ENCODE measurements at places on chromosomes 7 and 10.

GRCh38 chr7:121579639-121580038, 183.5 kb upstream of the FAM3C start:
- DNase-seq, result no peak

DNA sequence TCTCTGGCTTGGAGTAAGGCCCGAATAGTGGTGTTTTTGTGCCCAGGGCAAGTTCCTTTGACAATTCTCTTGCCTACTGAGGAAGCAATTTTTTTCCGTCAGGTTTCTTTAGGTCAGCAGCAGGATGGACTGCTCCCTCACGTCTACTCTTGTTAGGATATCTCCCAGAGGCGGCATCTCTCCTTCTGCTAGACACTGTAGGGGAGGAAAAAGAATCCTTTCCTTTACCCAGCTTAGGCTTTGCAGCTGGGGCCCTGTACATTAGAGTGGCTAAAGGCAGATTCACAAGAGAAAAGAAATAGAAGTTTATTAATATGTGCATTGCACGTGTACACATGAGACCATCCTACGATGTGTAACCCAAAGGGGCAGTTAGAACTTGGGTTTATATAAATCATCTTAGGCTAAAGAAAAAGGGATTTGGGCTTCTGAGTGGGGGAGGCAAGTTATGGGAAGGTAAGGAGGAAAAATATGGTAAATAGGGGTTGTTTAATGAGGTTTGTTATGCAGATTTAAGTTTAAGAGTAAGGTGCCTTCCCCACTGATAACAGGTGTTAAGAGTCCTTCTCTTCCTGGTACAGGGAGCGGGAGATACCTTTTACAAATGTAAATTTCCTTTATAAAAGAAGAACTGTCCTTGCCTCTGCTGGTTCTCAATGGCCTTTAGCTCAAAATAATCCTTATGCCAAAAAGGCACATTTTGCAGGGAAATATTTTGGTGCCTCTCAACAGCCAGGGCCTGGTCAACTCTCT, 156.4 kb downstream of the AOAH start:
- DNase-seq, result no peak

- DNase-seq, result no peak
Observed at GRCh38 chr10:99337311-99337811, 8.2 kb downstream of the CNNM1 start.

DNA sequence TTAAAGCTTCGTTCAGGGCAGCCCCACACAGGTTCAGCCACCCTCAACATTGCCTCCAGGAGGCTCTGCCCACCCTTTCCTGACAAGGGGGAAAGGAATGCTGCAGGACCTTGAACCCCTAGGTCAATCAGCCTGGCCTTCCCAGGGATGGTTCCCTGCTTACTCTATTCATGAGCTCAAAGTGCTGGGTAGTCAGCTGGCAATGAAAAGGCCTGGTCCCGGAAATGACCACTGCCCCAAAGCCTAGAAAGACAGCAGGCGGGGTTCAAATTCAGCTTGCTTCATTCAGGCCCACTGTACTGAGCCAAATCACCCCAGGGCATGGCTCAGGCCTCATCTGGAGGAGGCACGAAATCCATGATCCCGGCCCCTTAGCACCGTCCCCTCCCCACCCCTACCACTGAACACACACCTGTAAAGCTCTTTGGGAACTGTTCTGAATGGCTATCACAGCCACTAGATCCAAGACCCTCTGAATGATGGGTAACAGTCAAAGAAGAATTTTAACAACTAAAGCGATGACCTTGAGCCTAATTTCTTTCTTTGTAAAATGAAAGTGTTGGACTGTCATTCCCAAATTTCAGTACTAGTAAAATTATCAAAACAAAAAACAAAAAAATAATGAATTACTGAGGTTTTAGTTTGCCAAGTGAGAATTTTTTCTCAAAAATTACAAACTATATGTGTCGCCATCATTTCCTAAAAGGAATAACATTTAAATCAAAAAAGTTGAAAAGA, 1.0 kb downstream of the URGCP start:
- no peak for DNase-seq

DNA sequence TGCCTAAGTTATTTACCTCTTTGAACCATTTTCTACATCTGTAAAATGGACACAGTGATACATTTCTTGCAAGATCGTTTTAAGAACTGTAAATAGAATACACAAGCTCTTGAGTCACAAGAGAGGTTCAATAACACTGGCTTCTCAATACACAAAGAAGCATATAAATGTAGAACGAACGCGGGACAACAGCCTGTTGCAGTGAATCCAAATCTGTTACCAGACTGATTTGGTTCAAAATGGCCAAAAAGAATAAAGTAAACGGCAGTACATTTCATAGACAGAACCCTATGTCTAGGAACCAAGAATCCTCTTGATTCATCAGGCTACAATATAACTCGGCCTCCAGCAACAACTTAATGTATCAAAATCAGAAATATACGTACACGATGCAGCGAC, 701 bp downstream of the MTPAP start:
- DNase-seq, result no peak

DNA sequence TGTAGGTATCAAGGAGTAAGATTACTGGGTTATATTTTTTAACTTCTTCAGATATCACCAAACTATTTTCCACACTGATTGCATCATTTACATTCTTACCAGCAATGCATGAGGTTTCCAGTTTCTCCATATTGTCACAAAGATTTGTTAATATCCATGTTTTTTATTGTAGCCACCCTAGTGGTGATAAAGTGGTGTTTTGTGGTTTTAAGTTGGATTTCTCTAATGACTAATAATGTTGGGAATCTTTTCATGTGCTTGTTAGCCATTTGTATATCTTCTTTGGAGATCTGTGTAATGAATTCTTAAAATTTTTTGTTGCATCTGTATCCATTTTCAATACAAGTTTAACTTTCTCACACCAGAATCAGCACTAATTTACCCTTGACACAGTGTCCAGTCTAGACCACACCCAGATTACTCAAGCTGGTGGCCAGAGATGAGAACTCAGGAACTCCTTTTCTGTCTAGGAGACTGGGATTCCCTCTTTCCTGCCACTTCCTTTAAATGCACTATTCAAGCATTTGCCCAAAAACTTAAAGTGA, 67.0 kb upstream of the PLXDC2 start:
- DNase-seq, result no peak

DNA sequence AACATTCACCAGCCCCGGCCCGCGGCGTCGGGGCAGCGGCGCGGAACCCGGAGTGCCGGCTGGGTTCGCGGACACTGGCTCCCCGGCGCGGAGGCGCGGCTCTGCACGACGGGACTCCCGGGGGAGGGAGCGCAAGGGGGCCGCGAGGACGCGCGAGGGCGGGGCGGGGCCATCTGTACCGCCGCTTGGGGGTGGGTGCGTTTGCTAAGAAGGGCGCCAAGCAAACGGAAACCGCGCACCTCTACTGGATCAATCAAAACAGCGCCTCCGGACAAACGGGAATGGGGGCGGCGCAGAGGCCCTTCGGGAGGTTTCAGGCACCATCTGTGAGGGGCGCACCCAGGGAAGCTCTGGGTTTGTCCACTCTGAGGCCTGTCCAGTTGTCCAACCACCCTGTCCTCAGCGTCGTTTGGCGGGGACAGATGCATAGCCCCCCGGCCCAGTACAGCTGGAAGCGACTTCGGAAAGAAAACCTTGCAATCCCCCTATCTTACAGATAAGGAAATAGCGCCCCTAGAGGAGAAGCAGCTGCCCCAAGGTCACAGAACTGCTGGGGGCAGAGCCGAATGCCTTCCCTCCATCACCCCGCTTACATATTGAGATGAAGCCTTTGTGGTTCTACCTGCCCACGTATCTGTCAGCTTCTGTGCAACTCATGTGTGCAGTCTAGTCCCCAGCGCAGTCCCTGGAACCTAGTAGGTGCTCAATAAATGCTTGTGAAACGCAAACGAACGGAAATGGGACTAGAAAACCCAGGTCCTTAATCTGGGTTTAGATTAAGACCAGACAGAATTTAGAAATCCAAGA, 10.7 kb upstream of the SLIT1 start:
- peak; percentile 62 for DNase-seq

- no peak for DNase-seq
Observed at GRCh38 chr7:69114374-69114773, 483.9 kb upstream of the AUTS2 start.

- DNase-seq, result no peak
Observed at GRCh38 chr10:117725993-117726392, 183.4 kb downstream of the EMX2 start.

- no peak for DNase-seq
Observed at GRCh38 chr7:93008833-93009232, 108.9 kb downstream of the SAMD9 start.

- DNase-seq, result no peak
Observed at GRCh38 chr7:42315631-42316030, 78.6 kb upstream of the GLI3 start.

- DNase-seq, result no peak
Observed at GRCh38 chr7:16875861-16876260, 5.9 kb downstream of the AGR3 start.

GRCh38 chr10:126302476-126302756, 85.9 kb downstream of the ADAM12 start:
- DNase-seq, result no peak

GRCh38 chr10:90417029-90417428, 440.8 kb downstream of the HTR7 start:
- no peak for DNase-seq

GRCh38 chr10:125846894-125847293, 23.5 kb downstream of the BCCIP start:
- no peak for DNase-seq

GRCh38 chr7:29386196-29386765, 177.4 kb upstream of the PRR15 start:
- no peak for DNase-seq

- peak; percentile 54 for DNase-seq
Observed at GRCh38 chr7:38178695-38179344, 775 bp downstream of the STARD3NL start.

DNA sequence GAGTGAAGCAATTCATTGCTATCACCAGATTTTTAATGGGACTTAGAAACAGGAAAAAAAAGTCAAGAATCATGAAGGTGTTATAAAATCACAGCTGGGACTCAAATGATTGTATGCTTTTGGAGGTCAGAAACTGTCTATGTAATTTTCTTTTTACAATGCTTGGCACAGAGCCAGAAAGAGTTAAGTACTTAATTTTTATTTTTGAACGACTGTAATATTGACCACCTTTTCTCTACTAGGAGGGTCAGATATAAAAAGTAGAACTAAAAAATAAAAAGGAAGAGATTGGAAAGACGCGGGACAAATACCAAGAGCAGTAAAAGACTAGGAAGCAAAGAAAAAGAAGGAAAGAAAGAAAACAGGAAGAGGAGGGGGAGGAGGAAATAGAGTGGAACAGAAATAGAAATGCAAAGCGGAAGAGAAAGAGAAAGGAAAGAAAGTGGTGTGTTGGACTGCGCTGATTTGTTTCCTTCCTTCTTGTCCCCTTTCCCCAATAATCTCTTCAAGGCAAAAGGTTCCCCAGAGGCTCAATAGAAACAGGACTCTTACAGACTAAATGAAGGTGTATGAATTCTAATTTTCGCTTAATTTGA, 23.2 kb upstream of the C1GALT1 start:
- no peak for DNase-seq

DNA sequence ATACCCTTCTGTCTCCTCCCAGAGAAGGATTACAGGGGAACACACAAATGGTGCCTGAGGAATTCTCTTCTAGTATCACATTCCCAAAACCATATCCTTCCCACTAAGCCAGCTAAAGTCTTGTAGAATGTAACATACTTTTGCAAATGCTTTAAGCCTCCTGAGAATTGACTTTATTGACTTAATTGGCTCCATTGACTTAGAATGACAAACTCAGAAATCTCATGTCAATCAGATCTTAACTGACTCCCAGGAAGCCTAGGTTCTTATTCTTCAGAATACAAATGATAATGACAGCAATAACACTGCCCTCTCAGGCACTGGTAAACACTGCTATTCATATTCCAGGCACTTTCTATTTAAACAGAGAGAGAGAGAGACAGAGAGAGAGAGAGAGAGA, 356.9 kb upstream of the PRKCQ start:
- no peak for DNase-seq

DNA sequence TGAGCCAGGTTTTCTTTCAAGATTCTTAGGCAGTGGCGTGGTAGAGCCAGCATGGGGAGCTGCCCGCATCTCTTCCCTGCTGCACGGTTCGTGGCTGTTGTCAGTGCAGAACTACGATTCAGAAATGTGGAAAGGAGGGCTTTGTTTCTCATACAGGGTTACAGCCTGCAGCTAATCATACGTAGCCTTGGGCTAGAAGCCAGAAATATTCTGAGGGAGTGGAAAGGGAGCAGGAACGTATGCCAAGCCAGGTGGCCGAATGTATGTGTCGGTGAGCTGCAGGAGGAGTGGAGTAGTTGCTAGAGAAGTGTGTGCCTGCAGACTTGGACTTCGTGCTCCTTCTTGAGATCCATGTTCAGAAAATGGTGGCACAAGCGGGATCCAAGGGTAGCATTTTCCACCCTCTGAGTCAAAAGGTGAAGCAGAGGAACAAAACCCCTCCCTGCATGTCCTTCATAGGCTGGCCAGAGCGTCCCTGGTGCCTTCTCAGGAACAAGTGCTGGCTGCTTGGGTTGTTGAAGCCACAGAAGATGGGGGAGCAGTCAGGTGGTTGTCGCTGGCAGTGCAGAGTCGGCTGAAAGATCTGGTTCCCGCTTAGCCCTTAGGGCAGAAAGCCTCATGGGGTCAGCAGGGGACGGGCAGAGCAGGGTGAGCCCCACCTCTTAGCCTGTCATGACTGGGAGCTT, 40.9 kb downstream of the LANCL2 start:
- no peak for DNase-seq

GRCh38 chr7:73573276-73573675, 5.1 kb downstream of the TBL2 start:
- no peak for DNase-seq

- peak; percentile 77 for DNase-seq
Observed at GRCh38 chr7:99379043-99379577, 4.6 kb downstream of the ARPC1B start.

DNA sequence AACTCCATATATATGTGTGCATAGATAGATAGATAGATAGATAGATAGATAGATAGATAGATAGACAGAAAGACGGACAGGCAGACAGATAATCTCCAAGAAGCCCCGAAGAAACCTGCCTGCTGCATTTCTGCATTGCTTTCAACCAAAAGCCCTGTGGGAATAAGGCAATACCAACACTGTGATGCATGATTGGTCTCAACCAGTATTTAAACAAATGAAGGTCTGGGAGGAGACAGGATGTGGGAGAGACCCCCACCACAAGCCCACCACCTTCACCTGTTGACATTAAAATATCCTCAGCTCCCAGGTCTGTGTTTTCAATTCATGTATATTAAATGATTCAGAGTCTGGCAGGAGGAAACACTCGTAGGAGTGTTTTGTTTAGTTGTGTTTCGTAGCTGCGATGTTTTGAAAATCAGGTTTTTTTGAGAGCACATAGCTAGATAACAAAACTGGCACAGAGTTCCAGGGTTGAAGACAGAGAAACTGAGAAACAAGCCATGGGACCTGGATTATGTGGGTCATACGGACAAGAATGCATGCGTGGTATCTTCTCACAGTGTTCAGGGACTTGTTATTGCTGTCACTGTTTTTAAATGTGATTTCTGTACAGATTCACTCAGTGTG, 200.7 kb upstream of the AHR start:
- no peak for DNase-seq

All from CD4-positive, alpha-beta T cell treated with Interleukin-15 for 1 hour (primary cell).